ENCODE measurements at places on chromosomes 4 and X.
A peak's percentile ranks its signal among the peaks of the same experiment; 100 is the strongest.

DNA sequence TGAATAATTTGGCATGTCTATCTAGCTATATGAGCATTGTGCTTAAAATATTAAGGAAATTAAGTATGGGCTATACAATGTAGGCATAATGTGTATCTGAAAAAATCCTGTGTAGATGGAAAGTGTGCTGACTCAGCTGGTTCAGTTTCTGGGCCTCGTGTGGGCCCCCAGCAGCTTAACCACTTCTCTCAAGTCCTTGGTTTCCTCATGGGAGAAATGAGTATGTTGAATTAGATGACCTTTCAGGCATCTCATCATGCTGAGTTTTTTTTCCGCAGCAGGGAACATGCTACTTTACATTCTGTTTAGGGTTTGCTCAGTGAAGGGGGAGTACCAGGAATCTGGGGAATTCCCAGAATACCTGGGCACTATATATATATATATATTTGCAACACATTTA lies 30.5 kb downstream of the RHOH start:
- no peak for DNase-seq

GRCh38 chr4:187276736-187277408 lies 553.2 kb upstream of the FAT1 start:
- DNase-seq, result peak; percentile 24

GRCh38 chr4:127210893-127211649 lies 421.7 kb upstream of the INTU start:
- DNase-seq, result no peak

- DNase-seq, result no peak
These were observed 182.5 kb upstream of the ARHGEF9 start for GRCh38 chrX:63967551-63967950.

DNA sequence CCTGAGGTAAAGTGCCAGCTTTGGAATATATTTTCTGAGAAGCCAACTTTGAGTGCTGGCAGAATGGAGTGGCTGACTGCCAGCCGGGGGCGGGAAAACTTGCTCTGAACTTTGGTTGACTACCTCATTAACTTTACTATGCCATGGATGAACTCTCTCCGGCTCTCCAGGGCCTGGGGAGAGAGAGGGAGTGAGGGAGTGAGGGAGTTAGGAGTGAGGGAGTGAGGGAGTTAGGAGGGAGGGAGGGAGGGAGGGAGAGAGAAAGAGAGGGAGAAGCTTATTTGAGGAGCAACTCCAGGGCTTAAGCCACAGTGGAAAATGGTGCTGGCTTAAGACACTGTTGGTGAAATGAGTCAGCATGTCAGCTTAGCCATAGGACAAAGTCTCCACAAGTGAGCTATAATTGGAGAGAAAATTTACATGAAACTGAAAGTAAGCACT lies 280.9 kb upstream of the RPS6KA3 start:
- DNase-seq, result peak; percentile 16

DNA sequence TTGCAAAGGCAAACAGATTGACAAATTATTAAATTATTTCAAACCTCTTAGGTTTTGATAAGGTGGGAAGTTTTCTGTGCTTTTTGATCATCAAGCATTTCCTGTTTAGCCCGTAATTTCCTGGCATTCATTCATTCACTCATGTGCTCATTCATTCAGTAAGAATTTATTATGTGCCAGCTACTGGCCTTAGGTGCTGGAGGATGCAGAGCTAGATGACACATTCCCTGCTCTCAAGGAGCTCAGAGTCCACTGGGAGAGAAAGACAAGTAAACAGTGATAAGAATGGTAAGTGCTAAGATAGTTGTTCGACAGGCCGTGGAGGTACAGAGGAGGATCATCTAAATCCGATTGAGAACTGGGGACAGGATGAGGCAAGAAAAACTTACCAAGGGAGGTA lies 153.0 kb downstream of the DCTD start:
- peak; percentile 58 for DNase-seq

DNA sequence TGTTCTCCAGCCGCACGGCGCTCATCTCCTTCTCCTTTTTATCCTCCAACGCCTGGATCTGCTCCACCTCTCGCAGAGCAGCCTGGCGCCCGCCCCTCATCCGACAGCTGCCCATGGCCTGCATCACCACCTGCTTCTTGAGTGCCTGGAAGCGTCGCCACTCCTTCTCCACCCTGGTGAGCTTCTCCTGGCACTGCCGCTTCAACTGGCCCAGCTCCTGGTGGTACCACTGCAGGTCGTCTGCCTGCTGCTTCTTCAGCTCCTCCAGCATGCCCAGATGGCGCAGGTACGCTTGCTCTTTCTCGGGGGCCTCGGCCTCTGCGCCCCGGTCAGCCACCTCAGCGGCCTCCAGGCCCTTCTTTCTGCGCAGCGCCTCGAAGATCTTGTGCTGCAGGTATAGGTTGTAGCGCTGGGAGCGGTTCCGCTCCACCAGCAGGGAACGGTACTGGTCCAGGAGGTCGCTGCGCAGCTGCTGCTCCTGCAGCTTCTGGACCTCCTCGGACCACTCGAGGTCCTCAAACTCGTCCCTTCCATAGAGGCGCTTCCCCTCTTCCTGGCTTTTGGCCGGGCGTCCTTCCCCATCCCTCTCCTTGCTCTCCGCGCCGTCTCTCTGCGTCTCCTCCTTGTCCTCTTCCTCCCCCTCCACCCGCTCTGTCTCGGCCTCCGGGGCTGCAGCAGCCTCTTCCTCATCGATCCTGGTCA lies 1.2 kb upstream of the TADA2B start:
- no peak for DNase-seq

DNA sequence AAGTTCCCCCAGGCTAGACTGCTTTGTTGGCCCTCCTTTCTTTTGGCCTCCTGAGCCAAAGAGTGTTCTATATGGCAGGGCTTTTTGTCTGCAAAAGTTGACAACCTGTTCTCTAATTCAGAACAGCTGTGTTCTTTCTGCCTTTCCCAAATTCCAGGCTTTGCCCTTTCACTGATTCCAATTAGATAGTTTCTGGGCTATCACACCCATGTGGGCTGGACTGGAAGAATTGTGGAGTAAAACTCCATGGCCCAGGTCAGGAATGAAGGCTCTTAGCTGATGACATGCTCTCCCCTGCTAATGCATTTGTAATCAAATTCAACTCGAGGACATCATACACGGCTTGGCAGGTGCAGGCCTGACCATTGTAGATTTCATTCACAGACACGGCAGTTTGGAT lies 19.4 kb downstream of the BMP3 start:
- DNase-seq, result no peak

DNA sequence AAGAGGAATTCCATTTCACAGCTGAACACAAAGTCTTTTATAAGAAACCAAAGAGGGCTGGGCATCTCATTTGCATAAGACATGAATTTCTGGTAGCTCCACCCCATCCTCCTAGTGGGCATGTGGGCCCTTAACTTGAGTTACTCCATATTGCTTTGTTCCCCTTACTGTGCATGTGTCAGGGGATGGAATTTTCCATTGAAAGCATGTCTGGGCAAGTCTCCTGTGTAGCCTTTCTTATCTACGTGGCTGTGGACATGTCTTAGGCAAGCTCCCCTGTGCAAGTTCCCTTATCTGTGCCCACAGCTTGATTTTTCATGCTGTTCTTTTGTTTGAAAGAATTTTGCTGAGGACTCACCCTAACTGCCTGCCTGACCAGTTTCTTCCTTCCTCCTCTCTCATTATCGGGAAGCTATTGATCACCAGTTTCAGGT lies 123.5 kb upstream of the JADE1 start:
- DNase-seq, result peak; percentile 84

DNA sequence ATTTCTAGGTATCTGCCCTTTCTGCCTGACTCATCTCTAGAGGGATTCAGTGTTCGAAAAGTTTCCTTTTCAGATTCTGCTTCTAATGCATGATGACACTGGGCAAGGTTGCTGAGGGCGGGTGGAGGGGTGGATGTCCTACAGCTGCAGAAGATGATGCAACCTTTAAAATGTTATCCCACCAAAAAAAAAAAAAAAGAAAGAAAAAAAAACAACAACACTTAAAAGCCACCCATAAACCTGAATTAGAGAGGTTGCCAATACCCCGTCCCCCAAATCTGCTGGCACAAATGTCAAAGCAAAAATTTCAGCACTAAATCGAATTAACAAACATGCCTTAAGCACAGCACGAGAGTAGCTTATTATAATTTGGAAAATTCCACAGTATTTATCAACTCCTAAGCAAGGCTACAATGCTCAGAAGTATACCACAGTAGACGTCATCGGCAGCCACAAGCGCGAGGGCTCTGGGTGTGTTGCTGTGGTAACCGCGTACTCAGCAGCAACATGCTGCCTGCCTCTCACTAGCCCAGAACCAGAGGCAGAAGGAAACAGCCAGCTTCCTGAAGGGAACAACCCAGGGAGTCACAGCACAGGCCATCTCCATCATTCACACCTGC lies 167.5 kb upstream of the MAP3K15 start:
- peak; percentile 56 for DNase-seq

DNA sequence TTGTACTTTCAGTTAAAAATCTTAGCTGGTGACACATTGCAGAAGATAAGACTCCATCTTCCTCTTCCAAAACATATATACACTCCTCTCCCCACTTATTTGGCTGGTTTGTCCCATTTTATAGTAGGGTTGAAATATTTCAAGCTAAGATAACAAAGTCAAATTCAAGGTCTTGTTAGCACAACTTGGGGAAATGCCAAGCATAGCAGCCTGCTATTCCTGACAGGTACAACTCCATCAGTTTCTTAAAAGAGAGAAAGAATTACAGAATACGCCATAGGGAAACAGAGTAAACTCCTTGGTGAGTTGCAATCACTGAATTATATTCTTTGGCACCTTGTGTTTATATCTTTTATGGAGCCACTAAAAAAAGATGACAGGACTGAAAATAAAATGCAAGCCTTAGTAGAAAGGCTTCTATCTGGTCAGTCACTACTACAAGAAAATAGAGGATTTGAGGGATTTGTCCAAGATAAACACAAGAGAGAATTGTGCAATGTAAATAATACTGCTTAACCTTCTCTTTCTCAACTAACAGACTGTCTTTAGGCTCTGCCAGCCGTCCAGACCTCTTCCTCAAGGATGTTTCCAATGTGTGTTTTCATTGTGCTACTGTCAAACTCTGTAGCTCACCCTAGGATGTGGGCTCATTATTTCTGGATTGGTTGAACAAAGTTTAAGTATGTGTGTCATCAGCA lies 170.3 kb downstream of the VEGFC start:
- DNase-seq, result no peak

DNA sequence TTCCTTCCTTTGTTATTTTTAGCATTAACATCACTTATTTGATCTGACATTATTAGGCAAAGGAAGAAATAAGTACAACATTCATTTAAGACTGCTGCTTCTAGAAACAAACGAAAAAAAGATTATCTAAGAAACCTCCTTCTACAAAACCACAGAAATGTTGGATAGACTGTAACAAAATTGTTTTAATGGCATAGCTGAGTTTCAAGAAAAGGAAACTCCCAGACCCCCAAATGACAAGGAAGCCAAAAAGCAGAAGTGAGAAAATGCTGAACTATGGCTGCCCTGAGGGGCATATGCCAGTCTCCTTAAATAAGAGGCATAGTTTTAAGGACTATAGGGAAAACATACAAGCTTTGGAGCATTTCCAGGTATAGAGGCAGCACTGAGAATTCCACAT lies 1431.6 kb upstream of the TENM3 start:
- DNase-seq, result no peak

- no peak for DNase-seq
These were observed 126.3 kb downstream of the REPS2 start for GRCh38 chrX:17072721-17073230.

GRCh38 chr4:85929961-85930665 lies 429.7 kb downstream of the MAPK10 start:
- no peak for DNase-seq
